ENCODE measurements at places on chromosomes 7 and 10. TPM values are rescaled to one million over a fixed set of nuclear protein-coding genes. Genes with fewer than 3 reads are reported as not detected.

DNA sequence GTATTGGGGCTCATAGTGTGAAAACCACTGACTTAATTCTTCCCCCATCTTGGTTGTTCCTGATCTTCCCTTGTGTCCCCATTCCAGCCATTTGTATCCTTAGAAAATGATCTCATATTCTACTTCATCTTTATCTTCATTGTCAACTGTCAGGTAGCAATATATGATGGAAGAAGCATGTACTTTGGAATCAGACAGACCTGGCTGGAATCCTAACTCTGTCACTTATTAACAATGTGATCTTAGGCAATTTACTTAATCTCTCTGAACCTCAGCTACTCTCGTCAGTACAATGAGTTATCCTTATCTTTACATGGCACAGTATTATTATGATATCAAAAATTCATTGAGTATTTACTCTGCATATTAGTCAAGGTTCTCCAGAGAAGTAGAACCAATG, 10.1 kb downstream of the CFTR start:
- H3K4me1 ChIP-seq = peaks cover 3% of the 10 kb centered on the region
- no peak overlapping the region for H3K4me3 ChIP-seq
- no peaks in the 10 kb centered on the region for H3K36me3 ChIP-seq
- no peaks in the 10 kb centered on the region for H3K27me3 ChIP-seq
- DNase-seq = peak; percentile 54

The ZP3 gene
- total RNA-seq = 4.8 TPM

- peak within 1 kb of the TSS; percentile 32 for H3K4me3 ChIP-seq
- no peaks in the 10 kb centered on the region for H3K4me1 ChIP-seq
- no peaks in the 10 kb centered on the region for H3K36me3 ChIP-seq
- H3K27ac ChIP-seq = peak within 1 kb of the TSS; percentile 78
- peak; percentile 95 for DNase-seq
Observed at GRCh38 chr7:101200862-101201599, at the start of gene MOGAT3. Gene MOGAT3, minus strand, starts transcription at chr7:101201036. Its CDS starts 182 bp downstream, at chr7:101200854.

- DNase-seq = no peak
- no peaks in the 10 kb centered on the region for H3K4me1 ChIP-seq
- H3K4me3 ChIP-seq = no peak overlapping the region
- H3K27ac ChIP-seq = peak overlapping the region; percentile 34
- H3K36me3 ChIP-seq = no peaks in the 10 kb centered on the region
Observed at GRCh38 chr10:95536894-95537541, 24.2 kb downstream of the SORBS1 start.

- no peaks in the 10 kb centered on the region for H3K27me3 ChIP-seq
- H3K36me3 ChIP-seq = no peaks in the 10 kb centered on the region
- H3K4me1 ChIP-seq = no peaks in the 10 kb centered on the region
- H3K27ac ChIP-seq = no peak overlapping the region
- no peak overlapping the region for H3K4me3 ChIP-seq
- DNase-seq = no peak
Observed at GRCh38 chr7:64626083-64626469, 39.9 kb upstream of the ZNF107 start.

The NPSR1 gene
- total RNA-seq = 1.0 TPM

The SFTPA2 gene
- 14.2 TPM for total RNA-seq

The TMEM178B gene
- total RNA-seq = 1.1 TPM

GRCh38 chr10:72846238-72846637, 47.3 kb upstream of the OIT3 start:
- no peaks in the 10 kb centered on the region for H3K4me1 ChIP-seq
- H3K4me3 ChIP-seq = no peak overlapping the region
- H3K27ac ChIP-seq = no peak overlapping the region
- H3K36me3 ChIP-seq = no peaks in the 10 kb centered on the region
- H3K27me3 ChIP-seq = no peaks in the 10 kb centered on the region

GRCh38 chr7:75966190-75966961, 28.0 kb downstream of the TMEM120A start:
- peak; percentile 42 for DNase-seq
- no peaks in the 10 kb centered on the region for H3K36me3 ChIP-seq
- H3K4me3 ChIP-seq = no peak overlapping the region
- no peaks in the 10 kb centered on the region for H3K27me3 ChIP-seq
- no peaks in the 10 kb centered on the region for H3K4me1 ChIP-seq

- no peaks in the 10 kb centered on the region for H3K27me3 ChIP-seq
- no peaks in the 10 kb centered on the region for H3K4me1 ChIP-seq
- H3K4me3 ChIP-seq = no peak overlapping the region
Observed at GRCh38 chr10:970311-971149, 17.7 kb upstream of the GTPBP4 start.

The FOXP2 gene
- 20.0 TPM for total RNA-seq

The CFAP58 gene
- 0.11 TPM for total RNA-seq

The PRRT4 gene
- 0.24 TPM for total RNA-seq

The ERVW-1 gene
- total RNA-seq = not detected

DNA sequence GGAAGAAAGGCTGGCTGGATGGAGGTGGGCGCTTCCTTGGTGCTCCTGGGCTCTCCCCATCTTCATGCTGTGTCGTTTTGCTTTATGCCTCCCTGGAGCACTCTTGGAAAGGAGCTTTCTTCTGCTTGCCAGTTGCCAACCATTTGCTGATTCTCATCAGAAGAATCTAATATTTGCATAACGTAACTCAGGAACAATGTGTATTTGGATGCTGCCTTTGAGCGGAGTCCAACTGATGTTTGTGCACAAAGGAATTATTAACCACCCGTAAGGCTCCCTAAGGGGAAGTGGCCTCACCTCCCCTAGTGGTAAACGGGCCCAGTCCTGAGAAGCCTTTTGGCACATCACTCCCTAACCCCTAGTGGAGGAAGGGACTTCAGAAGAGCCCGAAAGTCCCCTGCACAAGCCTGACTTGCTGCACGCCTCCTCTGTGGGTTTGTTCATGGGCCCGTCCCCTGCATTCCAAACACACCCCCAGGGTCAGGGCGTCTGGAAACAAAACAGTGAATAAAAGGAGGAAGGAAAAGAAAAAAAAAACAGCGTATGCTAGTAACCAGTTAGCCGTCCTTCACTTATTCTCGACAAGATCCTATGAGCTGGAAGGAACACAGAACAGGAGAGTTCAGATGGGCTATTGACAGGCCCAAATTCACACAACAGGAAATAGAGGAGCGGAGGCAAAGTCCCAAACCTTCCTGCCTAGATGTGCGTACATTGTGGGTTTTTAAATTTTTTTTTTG, 602.2 kb downstream of the LRMDA start:
- H3K27ac ChIP-seq = no peak overlapping the region
- DNase-seq = no peak
- no peaks in the 10 kb centered on the region for H3K27me3 ChIP-seq
- no peaks in the 10 kb centered on the region for H3K36me3 ChIP-seq
- no peaks in the 10 kb centered on the region for H3K4me1 ChIP-seq
- no peak overlapping the region for H3K4me3 ChIP-seq

The LEP gene
- 0.07 TPM for total RNA-seq

The FAM25C gene
- total RNA-seq = not detected
